ENCODE measurements at places on chromosomes 6 and 20. TPM values are rescaled to one million over a fixed set of nuclear protein-coding genes. Genes with fewer than 3 reads are reported as not detected.
A peak's percentile ranks its signal among the peaks of the same experiment; 100 is the strongest.

DNA sequence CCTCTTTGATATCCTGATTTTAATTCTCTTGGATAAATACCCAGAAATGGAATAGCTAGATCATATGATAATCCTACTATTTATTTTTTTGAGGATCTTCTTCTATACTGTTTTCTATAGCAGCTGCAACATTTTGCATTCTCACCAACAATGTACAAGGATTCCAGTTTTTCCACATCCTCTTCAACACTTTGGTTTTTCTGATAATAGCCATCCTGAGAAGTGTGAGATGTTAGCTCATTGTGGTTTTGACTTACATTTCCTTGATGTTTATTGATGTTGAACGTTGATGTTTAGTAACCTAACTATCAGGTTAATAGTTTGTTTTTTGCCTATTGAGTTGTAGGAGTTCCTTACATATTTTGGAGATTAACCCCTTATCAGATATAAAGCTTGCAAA lies 217.3 kb downstream of the LRFN2 start:
- peaks cover 2% of the 10 kb centered on the region for H3K4me1 ChIP-seq
- H3K4me3 ChIP-seq, result no peak overlapping the region
- DNase-seq, result no peak
- no peaks in the 10 kb centered on the region for H3K36me3 ChIP-seq
- no peak overlapping the region for H3K27ac ChIP-seq

DNA sequence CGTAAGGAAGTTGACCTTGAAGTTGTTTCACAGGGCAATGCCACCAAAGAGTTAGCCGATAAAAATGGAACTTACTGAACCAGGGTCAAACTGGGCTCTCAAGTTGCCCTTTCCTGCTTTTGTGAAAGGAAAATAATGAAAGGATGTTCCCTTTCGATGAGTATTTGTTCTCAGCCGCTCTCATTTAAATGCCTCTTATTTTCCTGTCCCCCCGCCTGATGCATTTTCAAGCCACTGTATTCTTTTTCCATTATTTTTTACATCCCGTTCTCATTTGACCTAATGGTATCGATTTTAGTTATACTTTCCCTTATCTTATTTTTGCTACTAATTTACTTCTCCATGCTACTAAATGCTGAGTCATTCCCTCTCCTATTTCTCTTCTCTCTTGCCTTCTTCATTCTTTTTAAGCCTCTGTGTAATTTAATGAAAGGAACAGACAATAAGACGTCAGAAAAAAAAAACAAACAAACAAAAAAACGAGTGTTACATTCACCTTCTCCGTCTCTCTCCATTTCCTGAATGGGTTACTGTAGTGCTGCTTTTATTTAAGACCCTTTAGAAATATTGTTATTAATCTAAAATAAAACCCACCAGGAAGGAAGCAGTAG lies 655 bp upstream of the NDUFAF4 start:
- peaks cover 14% of the 10 kb centered on the region for H3K27me3 ChIP-seq
- peaks cover 15% of the 10 kb centered on the region for H3K36me3 ChIP-seq
- DNase-seq, result no peak
- H3K27ac ChIP-seq, result peak overlapping the region; percentile 94
- H3K4me1 ChIP-seq, result peaks cover 26% of the 10 kb centered on the region
- H3K4me3 ChIP-seq, result peak overlapping the region; percentile 94

DNA sequence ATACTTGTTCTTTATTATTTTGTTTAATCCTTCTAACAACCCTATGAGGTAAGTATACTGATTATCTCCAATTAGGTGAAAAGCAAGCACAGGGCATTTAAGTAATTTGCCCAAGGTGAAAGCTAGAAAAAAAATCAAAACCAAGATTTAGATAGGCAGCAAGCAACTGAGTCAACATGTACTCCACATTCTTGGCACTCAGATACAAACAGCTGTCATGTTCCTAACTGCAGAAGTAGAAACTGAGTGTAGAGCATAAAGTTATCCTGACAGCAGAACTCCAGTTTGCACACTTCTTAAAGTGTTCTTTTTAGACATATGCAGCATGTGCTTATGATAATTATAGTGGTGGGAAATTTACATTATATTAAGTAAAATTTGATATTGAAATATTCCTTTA lies 278.1 kb downstream of the MEI4 start:
- H3K4me1 ChIP-seq, result no peaks in the 10 kb centered on the region
- no peak overlapping the region for H3K4me3 ChIP-seq
- no peak for DNase-seq
- H3K27ac ChIP-seq, result no peak overlapping the region
- no peaks in the 10 kb centered on the region for H3K27me3 ChIP-seq
- no peaks in the 10 kb centered on the region for H3K36me3 ChIP-seq

DNA sequence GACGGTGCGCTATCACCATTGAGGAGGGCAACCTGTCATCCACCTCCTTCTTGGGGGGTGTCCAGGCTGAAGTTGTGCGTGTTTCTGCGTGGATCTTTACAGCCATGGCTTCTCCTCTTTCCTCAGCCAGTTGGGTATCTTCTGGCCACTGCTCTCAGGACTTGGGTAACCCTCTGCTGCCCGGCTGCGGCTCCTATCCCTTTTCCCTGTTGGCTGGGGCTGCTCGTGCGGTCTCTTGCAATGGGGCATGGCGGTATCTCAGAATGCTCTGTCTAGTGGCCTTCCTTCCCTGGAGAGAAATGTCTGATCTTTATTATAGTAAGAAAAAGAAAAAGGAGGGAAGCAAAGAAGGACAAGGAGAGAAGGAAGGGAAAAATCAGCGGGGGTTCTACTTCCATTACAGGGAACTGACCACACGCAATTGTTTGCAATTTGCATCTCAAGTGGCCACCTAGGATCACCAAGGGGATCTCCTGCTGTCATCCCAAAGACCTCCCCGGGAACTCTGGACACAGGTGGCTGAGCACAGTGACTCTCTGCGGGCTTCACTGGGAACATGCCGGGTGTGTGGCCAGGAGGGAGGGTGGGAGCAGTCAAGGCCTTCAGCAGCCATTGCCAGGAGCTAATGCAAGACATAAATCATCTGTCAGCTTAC lies 60.8 kb downstream of the NPEPL1 start:
- H3K27ac ChIP-seq, result no peak overlapping the region
- no peaks in the 10 kb centered on the region for H3K36me3 ChIP-seq
- peaks cover 9% of the 10 kb centered on the region for H3K27me3 ChIP-seq
- no peak overlapping the region for H3K4me3 ChIP-seq

OLIG3 gene
- 0.15 TPM for total RNA-seq

Data from activated CD4-positive, alpha-beta memory T cell treated with anti-CD3 and anti-CD28 coated beads for 36 hours (primary cell).